ENCODE measurements at places on chromosomes 6 and 20.

DNA sequence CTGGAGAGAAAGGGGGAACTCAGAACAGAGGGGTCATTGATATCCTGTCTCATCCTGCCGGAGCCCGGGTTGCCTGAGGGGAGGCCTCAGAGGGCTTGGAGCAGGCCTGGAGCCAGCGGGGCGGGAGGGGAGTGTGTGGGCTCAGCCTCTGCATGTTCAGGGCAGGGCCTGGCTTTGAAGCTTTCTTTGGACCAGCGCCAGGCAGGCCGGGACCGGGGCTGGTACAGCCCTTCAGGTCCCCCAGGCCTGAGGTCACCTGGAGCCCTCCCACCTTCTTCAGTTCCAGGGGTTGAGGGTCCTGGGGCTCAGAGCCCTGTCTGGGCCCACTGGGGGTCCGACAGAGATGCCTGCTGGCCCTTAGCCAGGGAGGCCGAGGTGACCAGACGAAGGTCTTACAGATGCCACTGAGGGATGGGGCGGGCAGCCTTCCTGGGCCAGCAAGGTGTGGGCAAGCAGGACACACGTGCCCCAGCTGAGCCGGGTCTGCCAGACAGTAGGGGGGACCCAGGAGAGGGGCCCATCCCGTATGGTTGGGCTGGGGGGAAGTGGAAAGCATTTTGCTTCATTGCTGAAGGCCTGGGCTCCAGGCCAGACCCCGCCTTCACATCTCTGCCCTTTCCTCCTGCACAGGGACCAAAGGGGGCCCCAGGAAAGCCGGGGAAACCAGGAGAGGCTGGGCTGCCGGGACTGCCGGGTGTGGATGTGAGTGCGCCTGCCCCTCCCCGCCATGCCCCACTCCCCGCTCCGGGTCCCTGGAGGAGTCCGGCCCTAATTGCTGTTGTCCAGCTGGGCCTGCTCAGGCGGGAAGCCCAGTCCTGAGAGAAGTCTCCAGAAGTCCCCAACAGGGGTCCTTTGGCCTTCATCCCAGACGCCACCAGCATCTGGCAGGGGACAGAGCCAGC, 2.0 kb downstream of the COL9A3 start:
- no peak for DNase-seq

DNA sequence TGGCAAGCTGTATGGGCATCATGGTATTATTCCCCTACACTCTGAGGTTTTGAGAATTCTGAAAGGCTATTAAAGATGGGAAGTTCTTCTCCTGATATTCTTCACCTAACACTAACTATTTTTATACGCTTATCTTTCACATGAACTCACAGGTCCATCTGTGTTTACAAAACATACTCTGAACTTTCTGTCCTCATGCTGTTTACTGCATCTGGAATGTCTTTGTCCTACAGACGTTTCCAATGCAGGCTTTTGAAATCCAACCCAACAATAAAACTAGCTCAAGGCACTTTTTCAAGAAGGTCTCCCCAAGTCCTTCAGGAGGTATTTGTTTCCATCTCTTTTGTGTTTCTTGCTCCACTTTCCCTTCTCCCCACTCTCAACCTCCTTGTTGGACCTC, 60.5 kb upstream of the MLIP start:
- no peak for DNase-seq

GRCh38 chr20:47711046-47711752, 74.1 kb downstream of the SULF2 start:
- DNase-seq = no peak

GRCh38 chr20:17762243-17762872, 62.6 kb downstream of the BANF2 start:
- DNase-seq = no peak

Measured in NK-92 treated with Interleukin-12 subunit alpha and Interleukin-12 subunit beta, amount 100 ng/mL, for 24 hours (cell line).